Stimulated activated CD4-positive, alpha-beta T cell treated with anti-CD3 and anti-CD28 coated beads, Interleukin-1b, Interleukin-23, amount 100 ng/mL, for 4 hours (primary cell): ENCODE measurements at places on chromosomes 2 and 18.

DNA sequence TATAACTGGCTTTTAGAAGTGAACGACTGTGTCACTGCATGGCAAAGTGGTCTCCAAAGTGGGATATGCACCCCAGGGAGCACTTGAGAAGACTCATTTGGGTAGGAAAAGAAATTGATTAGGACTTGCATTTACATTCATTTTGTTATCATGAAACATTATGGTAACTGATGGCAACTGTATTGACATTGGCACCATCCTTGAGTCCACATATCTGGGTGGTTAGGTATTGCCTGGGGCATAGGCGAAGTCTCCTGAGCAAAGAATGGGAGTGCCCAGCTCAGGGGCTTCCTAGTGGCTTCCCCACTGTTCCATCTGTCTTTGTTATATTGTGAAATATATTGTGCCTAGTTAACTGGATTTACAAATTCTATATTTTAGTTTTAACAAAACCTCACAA, 29.2 kb downstream of the SPATS2L start:
- no peak for DNase-seq

DNA sequence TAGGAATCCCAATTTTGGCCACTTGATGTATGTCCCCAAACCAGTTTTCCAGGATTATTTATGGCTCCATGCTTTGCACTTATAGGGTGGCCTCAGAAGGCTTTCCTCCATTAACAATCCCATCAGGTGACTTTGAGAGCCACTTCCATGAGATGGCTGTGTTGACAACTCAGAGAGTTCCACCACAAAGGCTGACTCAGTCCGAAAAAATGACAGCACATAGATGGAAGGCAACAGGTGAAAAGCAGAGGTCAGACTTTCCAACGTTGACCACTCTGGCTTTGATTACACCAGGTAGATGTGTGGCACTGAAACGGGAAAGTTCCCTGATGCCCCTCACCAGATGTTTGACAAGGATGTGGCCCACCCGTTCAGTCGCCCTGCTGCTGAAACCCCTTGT, 431.4 kb upstream of the TNP1 start:
- DNase-seq, result no peak

GRCh38 chr2:207226671-207227061, 60.9 kb upstream of the KLF7 start:
- DNase-seq, result no peak

- DNase-seq, result no peak
Measured at GRCh38 chr2:18750672-18751554, 161.5 kb upstream of the NT5C1B start.

DNA sequence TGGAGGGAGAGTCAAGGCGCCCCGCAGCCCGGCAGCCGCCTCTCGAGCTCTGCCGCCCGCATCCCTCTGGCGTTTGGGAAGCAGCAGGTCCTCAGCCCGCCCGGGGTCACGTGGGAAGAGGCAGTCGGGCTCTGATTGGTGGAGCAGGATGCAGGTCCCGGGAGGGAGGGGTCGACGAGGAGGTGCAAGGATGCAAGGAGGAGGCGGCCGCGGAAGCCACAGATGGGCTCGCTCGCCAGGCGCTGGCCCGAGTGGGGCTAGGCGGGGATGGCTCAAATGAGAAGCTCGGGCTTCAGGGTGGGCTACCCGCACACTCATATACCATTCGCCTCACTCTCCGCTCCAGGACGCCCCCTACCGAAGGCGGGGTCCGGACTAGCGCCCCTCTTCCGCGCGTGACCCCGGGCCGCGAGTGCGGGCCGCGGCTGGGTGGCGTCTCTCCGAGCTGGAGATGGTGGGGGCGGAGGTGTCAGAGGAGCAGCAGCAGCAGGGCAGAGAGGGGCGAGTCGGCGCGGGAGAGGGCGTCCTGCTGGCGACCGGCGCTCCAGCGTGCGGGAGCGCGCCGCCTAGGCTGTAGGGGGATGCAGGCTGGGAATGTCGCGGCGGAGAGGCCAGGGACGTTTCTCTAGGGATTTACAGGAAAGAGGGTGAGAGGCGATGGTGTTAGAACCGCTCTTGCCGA, at the start of gene TMEFF2:
Gene TMEFF2, minus strand, starts transcription at position 68 of the 682 bp plus-strand sequence. CDS start 409 bp downstream, outside the sequence.
- no peak for DNase-seq

DNA sequence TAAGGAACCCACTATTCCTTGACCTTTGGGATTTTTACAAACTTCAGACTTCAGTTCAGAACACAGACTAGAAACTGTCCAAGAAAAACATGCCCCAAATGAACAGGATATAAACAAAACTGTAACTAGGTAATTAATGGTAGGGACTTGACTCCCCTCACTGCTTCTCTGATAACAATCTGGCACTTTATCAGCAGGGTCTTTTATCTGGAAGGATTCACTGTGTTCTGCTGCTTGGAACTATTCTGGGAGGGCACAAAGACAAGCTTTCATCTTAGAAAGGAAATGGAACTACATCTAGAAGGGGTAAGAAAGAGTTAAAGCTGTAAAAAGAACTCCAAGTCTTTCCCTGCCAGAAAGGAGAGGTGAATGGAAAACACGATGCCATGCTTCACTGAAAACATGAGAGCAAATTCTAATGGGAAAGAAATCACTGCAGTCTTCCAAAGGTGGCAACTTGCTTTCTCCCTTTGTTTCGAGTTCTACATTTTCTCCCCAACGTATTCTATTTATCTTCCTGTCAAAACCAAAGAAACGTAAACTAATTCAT, 181.2 kb downstream of the THADA start:
- no peak for DNase-seq

- no peak for DNase-seq
Measured at GRCh38 chr2:146867477-146867986, 977.3 kb upstream of the ACVR2A start.

- DNase-seq, result no peak
Measured at GRCh38 chr2:212831671-212832199, 293.1 kb upstream of the ERBB4 start.

DNA sequence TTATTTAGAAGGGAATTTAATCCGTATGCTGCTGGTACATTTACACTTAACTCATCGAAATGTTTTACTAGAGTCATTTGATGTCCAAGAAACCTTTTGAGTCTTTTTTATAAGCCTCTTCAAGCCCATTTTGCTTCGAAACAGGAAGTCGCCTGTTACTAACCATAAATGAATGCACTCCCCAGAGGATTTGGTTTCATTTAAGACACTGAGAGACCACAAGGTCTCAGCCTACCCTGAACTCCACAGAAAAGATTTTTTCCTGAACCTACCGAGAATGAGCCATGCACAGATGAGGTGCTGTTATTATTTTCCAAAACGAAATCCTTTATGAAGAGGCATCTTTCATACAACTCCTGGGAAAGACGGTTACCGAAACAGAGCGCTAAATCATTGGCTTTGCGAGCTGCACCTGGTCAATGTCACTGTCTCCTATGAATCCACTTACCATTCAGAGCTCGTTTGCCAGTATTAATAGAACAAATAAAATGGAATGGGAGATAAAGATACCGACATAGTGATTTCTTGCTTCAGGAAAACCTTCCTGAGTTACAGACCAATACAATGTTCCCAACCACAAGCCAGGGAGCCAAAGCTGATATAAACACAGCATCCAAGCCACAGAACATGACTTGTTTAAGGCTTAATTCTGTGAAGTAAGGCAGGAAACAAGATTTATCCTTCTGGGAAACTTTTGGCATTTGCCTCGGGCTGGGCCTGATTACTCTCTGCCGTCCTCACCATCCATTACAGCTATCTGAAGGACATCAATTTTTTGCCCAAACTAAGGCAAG, 382.1 kb downstream of the OSR1 start:
- DNase-seq, result no peak

GRCh38 chr2:196144513-196145126, 26.8 kb downstream of the STK17B start:
- no peak for DNase-seq

DNA sequence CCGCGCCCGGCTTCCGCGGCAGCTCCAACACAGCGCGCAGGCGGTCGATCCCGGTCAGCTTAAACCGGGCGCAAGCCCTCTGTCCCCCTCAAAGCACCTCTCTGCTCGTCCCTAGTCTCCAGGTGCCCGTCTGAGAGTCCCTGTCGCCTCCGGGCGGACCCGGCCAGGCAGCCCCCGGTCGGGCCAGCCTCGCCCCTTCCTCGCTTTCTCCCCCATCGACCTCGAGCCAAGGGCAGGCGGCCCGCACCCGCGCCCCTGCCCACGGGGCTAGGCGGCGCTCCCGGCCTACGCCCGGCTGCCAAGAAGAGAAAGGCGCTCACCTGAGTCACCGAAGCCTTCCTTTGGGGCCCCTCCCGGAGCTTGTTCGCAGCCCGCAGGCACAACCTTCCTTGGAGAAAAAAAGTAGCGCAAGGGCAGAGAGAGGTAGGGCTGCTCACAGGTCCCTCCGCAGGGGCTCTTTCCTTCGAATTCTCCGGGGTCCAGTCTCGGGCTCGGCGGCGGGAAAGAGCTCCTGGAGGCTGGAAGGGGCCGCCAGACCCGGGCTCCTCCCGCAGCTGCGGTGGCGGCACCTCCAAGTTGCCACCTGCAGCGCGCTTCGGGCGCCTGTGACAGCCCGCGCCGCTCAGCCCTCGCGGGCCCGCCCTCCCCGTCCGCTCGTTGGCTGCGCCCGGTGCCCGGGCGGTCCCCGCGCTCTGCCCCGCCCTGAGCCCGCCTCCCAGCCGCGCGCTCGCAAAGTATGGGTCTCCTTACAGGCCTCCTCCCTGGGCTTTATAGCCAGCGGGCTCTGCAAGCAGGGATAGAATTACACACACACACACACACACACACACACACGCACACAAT, 86.5 kb upstream of the EPB41L3 start:
- no peak for DNase-seq

- DNase-seq, result no peak
Measured at GRCh38 chr2:187988348-187988747, 303.3 kb upstream of the GULP1 start.

GRCh38 chr2:71892896-71893295, 254.8 kb downstream of the CYP26B1 start:
- no peak for DNase-seq

GRCh38 chr18:56086786-56087185, 498.8 kb upstream of the TCF4 start:
- DNase-seq, result no peak

GRCh38 chr18:40612356-40612755, 1342.7 kb upstream of the PIK3C3 start:
- no peak for DNase-seq

GRCh38 chr2:71905205-71905604, 242.5 kb downstream of the CYP26B1 start:
- no peak for DNase-seq
